ENCODE measurements at places on chromosomes 12 and 14.

DNA sequence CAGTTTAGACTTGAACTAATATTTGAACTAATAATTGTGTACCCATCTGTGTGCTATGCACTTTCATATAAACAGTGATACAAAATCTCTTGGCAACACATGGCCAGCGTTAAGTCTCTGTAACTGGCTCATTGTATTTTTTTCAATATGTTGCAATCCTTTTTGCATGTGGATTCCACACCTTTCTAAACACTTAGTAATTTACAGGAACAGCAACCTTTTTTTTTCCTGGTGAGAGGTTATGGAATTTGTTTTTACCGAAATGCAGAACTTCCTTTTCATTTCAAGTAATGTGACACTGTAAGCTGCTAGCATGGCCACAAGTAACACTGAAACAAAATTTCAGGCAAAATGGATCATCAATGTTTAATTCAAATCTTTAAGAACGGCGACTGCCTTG, 45.4 kb upstream of the EPS8 start:
- no peak for DNase-seq

- DNase-seq = no peak
These were observed 60.7 kb upstream of the DCD start for GRCh38 chr12:54708826-54709225.

DNA sequence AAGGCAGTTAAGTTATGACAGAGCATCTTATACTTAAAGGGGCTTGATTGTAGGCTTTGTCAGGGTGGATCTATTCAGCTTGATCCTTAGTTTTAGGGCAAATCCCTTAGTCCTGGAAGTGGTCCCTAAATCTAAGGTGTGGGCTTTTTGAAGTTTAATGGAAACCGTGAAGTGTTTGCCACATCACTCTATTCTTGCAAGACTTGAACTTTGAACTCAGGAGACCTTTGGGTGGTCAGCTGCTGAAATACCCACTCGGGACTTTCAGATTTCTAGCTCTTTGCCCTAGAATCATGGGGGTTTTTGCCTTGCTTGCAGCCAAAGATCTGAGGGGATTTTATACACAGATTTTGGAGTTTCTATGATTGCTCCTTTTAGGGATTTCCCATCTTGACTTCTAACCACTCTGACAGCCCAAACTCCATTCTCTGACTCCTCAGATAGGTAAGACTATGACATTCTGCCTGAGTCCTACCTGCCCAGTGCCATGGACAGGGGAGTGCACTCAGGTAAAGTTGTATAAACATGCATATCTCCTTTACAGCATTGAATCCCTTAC, 39.9 kb downstream of the SNAPC1 start:
- DNase-seq = no peak

GRCh38 chr14:45359746-45360145, 106.7 kb upstream of the MIS18BP1 start:
- no peak for DNase-seq

DNA sequence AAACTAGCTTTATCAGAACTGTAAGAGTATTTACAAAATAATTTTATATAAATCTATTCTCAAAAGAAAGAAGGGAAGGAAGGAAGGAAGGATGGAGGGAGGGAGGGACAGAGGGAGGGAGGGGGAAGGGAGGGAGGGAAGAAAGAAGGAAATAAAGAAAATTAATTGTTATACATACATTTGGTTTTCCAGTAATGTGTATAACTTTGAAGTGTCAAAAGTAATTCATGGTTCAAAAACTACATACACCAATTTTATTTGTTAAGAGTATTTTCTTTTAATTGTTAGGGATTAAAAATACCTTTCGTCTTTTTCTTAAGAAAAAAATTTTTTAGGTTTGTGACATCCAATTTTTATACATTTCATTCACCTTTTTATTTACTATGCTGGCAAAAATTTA, 17.5 kb upstream of the KCNC2 start:
- no peak for DNase-seq

DNA sequence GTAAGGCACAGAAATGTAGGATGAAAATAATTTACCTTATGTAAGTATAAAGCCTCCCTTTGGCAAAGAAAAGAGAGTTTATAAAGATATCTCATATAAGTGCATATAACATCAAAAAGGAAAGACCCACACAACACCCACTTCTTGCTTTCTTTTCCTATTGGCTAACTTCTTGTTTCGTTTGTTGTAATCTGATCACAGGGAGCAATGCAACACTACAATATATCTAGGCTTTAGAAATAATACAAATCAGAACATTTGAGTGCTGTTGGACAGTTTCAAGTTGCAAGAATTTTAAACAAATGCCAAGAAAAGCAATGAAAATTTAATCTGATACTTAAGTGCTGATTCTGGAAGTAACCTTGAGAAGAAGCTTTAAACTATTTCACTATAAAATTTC, 1.3 kb downstream of the FGD6 start:
- no peak for DNase-seq

DNA sequence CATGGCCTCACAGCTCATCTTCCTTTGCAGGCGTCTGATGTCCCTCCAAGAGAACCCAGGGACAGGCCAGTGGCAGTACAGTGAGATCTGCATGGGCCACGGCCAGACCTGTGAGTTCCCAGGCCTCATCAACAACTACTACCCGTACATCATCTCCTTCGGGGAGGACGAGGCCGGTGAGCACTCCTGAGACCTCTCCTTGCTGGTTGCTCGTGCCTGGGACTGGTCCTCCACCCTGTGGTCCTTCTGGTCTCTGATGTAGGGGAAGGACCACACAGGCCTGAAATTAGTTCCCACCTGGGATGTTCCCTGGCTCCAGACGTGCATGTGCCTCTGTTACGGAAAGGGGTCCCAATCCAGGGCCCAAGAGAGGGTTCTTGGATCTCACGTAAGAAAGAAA, 17.9 kb downstream of the HHIPL1 start:
- no peak for DNase-seq

GRCh38 chr12:123056053-123056452, 75.6 kb downstream of the ARL6IP4 start:
- DNase-seq = peak; percentile 30

DNA sequence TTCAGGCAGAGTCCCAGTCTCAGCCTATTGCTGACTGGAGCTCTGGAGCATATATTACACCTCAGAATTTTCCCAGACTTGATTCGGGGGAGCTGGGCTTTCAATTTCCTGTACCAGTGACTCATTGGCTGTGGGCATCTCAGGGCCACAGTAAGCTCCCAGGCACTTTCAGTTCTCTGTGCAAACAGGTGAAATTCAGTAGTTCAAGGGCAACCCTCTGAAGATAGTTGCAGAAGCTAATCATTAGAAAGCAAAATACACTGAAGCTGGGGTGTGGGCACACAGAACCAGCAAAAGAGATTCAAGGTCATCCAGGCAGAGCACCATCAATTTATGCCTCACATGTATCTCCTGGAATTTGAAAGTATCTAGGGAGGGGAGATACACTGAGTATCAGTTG, 8.1 kb upstream of the NIN start:
- no peak for DNase-seq

GRCh38 chr14:23443411-23443812, 8.0 kb upstream of the MYH7 start:
- DNase-seq = no peak

DNA sequence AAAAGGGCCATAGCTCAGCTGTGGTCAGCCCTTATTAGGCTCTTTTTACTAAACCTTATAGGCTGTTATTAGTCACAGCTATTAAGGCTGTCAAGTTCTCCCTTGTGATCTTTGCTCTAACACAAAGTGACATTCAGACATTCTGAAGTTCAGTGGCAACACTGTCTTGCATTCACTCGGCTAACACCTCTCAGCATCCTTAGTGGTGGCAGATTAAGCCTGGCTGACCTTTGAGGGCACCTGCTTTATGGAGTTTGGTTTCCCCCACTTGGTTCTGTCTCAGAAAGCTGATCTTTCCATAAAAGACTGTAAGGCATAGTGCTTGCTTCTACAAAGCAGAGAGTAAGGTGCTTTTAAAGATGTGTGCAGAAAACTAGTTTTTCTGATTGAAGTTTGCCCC, 677.4 kb upstream of the TMEM132C start:
- DNase-seq = no peak

DNA sequence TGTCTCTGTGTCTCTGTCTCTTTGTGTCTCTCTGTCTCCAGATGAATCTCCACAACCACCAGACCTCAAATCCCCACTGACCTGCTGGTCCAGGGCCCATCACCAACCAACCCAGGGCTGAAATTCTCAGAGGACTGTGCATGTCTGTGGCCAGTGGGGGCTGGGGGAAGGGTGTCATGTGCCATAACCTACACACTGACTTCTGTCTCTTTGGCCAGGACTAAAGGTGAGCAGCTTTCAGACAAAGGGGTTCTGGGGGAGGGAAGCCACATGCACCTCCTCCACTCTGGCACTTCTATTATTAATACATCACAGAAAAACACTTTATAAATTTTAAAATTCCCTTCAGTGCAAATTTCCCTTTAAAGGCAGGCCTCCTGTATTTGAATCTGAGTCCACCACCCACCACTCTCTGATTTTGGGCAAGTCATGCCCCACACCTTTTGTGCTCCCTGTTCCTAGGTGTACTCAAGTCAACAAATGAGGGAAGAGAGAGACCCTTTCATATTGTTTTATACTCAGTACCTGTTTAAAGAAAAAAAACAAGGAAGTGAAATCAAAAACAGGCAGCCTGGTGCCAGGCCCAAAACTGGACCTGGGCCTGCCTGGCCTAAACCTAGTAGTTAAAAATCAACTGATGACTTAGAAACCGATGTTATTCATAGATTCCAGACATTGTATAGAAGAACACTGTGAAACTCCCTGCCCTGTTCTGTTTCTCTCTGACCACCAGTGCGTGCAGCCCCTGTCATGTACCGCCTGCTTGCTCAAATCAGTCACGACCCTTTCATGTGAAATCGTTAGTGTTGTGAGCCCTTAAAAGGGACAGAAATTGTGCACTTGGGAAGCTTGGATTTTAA, 80.2 kb downstream of the TUNAR start:
- DNase-seq = no peak

DNA sequence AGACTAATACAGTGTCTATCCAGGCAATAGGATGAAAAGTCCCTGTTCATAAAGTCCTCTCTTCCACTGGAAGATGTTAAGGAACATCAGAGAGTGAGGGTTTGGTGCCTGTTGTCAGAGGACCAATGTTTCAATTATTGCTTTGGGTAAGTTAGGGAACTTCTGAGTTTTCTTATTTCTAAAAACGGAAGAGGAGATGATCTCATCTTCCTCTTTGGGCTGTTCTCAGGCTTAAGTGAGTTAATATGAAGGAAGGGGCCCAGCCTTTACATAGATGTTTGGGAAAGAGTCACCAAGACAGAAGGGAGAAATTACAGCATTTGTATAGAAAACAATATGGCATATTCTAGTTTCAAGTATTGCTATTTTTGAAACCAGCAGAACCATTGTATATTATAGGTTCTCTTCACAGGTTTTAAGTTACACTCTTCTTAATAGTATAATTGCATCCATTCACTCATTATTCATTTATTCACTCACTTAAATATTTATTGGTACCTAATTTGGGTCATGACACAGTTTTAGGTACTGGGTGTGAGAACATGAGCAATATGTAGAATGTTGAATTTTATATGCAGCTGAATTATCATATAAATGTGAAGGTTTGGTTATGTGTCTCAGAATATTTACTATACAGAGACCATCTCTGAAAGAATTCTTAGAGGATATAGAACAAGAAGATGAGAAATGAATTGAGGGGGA, 68.5 kb upstream of the LRIG3 start:
- no peak for DNase-seq

DNA sequence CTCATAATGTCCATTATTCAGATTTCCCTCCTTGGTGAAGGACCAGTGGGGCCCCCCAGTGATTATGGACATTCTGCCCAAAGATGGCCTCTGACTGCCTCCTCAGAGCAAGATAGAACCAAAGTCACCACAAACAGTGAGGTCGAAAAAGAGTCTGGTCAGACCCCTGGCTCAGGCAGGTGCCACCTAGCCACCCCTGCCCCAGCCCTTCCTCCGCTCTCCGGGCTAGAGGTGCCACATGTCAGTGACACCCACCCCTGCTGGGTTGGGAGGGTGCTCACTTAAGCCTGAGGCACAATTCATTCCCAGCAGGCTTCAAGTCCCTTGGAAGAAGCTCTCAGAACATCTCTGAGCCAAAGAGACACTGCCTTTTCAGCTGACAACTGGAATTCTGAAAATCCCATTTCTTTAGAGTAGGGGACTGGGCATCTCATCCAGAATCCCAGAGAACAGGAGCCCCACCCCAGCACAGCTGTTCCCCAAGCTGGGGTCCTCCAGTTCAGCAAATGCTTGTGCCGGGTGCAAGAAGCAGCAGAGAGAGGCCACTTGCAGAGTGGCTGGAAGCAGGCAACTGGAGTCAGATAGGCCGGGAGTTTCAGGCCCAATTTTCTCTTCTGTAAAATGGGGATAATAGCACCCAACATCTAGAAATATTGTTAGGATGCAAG, 50.3 kb downstream of the ISCA2 start:
- no peak for DNase-seq

DNA sequence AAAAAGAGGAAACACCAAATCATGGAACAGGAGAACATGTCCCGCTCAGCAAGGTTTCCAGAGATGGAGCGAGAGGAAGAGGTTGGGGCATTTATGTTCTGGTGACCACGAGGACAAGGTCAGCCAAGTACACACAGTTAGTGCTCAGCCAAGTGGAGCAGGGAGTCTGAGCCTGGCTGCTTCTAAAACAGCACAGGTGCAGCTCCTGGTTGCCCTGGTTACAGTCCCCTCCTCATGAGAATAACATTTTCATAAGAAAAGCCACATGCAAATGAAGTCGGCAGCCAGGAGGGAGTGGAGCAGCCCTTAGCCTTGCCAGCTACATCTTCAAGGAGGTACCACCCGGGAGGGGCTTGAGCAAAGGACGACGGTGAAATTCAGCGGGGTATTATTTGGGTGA, 81.8 kb downstream of the NOS1 start:
- no peak for DNase-seq

DNA sequence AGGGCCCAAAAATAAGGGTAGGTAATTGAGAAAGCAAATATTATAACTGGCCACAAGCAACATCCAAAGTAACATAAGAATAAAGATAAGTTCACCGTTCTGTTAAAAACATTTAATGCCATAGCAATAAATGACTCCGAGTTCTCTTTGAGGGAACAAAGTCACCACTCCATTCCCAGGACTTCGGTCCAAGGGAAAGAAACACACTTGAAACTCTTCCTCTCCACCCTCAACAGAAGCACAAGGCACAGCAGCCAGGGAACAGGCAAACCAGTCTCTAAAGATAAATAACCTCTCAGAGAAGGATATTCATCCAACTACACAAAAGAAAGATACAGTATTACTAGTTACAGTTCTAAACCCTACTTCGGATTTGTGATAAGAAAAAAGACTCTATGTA, 2.5 kb downstream of the SETD3 start:
- no peak for DNase-seq

GRCh38 chr12:110869026-110869425, 22.2 kb downstream of the CCDC63 start:
- no peak for DNase-seq

GRCh38 chr12:106331599-106331998, 25.9 kb upstream of the POLR3B start:
- no peak for DNase-seq

GRCh38 chr14:99225436-99226203, 46.4 kb downstream of the BCL11B start:
- DNase-seq = peak; percentile 60

DNA sequence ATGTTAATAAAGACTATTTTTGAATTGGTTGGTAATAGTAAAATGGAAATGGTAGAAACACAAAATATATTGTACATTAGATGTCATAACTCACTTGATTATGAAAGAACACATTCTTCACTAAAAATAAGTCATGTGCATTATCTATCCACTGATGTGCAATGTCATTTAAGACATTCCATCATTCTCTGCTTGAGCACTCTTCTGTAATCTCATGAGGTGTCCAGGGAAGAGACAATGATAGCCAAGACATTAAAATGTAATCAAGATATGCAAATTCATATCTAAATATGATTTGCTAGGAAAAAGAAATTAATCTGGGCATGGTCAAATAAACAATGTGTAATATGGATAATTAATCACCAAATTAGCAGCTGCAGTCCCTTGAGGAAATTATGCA, 422.5 kb downstream of the BTG1 start:
- no peak for DNase-seq
